ENCODE measurements at places on chromosomes 5 and 9.

GRCh38 chr9:124480621-124480981, 26.6 kb downstream of the NR5A1 start:
- DNase-seq, result no peak

- DNase-seq, result no peak
Observed at GRCh38 chr9:108052431-108053080, 563.0 kb upstream of the KLF4 start.

GRCh38 chr9:36424289-36425055, 24.4 kb upstream of the RNF38 start:
- DNase-seq, result no peak

DNA sequence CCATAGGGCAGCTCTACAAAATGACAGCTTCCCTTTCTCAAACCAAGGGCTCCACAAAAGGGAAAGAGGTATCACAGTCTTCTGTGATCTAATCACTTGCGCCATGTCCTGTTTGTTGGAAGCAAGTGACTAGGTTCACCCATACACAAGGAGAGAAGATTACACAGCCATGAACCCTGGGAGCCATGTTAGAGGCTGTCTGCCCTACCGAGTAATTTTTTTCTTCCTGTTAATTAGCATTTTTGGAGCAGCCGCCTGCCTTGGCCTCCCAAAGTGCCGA, 33.2 kb upstream of the GOLPH3 start:
- no peak for DNase-seq

GRCh38 chr9:108035487-108035886, 545.9 kb upstream of the KLF4 start:
- DNase-seq, result no peak

- no peak for DNase-seq
Observed at GRCh38 chr5:127517110-127517479, 345 bp upstream of the PRRC1 start.

DNA sequence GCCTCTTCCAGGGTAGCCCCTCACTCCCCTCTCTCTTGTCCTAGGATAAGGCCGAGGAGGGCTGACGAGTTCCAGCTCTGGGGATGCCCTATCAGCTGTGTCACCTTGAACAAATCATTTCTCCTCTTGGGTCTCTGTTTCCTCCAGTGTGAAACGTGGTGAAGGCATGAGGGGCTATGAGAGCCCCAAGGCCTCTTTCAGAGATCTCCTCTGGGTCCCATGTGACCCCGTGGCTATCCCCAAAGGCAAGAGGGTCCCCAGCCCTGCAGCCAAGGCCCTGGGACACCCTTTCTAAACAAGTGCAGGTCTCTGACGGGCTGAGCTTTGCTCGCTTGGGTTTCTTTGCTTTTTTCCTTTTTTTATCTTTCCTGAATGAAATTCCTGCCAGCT, 25.5 kb upstream of the SPTLC1 start:
- DNase-seq, result no peak

GRCh38 chr5:84299959-84300358, 84.7 kb downstream of the EDIL3 start:
- DNase-seq, result no peak

GRCh38 chr9:18795947-18796671, 236.9 kb downstream of the SAXO1 start:
- no peak for DNase-seq

- DNase-seq, result no peak
Observed at GRCh38 chr5:107857785-107858184, 187.0 kb upstream of the EFNA5 start.

DNA sequence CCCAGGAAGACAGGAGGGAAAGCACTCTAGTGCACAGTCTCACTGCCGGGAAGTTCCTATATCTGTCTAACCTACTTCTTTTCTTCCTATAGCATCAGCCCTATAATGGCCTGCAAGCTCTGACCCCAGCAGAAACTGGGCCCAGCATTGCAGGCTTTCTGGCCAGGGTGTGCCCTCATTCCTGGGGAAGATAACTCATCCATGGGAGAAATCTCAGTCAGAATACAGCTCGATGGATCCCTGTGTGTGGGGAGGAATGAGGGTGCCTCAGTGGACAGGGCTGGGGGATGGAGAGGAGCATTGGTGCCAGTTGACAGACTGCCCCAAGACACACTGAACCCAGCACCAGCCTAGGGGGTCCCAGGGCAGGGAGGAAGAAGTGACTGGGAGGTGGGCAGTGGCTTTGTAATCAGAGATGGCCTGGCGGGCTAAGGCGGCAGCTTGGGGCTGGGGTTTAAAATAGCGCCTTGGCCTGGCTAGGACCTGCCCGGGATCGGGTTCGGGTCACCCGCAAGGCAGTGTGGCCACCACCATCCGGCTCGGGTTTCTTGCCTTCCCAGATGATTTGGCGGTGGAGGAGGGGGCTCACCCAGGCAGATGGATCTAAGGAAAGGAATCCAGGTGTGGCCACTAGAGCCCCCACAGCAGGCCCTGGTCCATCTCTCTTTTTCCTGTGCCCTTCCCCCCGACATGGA, 7.6 kb upstream of the CXXC5 start:
- no peak for DNase-seq

GRCh38 chr5:44774279-44774880, 34.4 kb upstream of the MRPS30 start:
- peak; percentile 8 for DNase-seq

GRCh38 chr9:87889882-87890252, 7.2 kb downstream of the SPATA31E1 start:
- DNase-seq, result no peak

- no peak for DNase-seq
Observed at GRCh38 chr9:109475526-109475925, 22.6 kb downstream of the PTPN3 start.

- no peak for DNase-seq
Observed at GRCh38 chr9:113513111-113513510, 49.6 kb downstream of the RGS3 start.

DNA sequence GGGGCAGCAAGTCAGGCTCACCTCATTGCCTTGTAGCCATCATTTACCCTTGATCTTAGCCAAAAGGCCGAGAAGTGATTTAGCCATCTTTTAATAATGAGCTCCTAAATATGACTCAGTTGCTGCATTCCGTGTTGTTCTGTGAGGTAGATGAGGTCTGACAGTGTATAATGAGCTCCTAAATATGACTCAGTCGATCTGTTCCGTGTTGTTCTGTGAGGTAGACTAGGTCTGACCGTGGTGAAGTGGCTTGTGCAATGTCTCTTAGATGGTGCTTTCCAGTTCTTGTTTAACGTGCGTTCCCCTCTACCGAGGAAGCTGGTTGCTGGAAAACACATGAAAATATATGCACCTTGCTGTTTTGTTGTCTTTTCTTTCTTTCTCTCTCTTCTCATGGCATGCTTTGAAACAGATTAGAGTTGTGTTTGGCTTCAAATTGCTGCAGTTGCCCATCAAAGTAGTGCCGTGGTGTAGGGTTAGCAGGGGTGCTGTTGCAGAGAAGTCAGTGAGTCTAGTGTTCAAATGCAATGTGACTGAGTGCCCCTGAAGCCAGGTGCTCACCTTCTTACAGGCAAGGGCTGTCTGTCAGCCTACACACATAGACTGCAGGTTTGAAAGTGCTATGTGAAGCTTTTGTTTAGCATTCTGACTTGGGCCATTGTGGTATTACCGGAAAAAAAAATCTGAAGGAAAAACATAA, 118.6 kb downstream of the KDM4C start:
- no peak for DNase-seq

DNA sequence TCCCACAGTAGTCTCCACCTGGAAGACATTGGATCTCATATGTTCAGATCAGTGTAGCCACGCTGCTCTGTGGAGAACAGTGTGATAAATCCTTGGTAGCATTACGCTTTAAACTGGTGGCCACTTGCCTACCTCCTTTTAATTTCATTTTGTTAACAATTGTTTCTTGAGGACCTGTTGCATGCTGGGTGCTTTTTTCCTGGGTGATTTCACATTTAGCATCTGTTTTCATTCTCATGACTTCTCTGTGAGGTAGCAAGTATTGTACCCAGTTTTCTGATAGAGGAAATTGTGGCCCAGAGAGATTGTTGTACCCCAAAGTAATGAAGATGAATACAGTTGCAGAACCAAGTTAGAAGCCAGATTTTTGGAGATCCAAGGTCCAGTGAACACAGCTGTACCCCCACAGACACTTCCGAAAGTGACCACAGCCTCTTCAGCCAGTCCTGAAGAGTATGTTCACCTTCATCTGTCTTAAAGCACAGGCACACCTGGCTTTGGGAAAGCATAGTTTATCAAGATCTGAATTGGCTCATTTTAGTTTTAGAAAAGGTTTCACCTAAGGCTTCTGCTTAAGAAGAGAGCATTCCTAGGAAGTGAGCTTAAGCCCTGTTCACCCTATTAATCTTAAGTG, 75.2 kb downstream of the F2RL2 start:
- DNase-seq, result no peak

GRCh38 chr9:28121366-28121765, 548.1 kb upstream of the C9orf72 start:
- no peak for DNase-seq

DNA sequence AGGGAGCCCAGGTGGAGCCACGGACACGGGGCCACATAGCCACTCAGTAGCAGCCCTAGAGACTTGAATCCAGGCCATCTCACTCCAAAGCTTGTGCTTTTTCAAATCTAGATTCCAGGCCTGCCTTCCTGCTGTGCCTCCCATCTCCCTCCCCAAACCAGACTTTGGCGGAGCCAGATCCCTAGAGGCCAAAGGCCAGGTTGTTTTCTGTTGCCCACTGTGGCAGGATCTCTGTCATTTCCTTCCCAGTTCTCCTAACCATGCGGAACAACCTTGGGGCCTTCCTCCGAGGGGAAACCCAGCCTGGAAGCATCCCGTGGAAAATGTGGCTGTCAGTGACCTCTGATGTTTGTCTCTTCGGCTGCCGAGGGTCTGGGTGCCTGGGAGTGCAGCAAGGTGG, 16.4 kb upstream of the RPS14 start:
- DNase-seq, result no peak

DNA sequence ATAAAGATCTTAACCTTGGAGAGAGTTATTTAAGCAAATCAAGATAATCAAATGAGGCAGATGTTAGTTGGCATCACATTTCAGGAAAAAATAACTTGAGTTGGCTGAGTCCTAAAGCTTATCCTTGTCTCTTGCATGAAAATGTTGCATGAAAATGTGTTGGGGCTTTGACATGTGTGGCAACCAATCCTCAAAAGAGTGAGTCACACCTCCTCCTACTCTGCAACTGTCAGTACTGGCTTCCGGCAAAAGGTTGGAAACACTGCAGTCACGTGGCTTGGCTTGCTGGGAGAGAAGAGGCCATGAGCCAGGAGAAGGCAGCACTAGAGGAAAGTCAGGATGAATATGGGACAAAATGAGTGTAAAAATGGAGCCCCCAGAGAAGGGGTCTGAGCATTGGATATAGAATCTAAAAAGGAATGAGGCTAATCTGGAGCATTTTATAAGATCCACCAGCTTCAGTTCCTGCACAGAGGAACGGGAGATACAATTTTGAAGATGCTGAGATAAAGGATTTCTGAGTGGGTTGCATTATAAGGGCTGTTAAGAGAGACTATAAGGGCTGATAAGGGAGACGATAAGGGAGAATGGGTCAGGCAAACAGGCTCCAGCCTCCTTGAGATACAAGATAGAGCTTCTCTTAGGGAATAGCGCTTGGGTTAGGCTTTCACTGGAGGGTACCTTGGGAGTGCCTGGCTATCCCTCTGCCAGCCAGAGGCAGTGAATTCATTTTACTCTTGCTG, 43.1 kb downstream of the SPATA31D1 start:
- no peak for DNase-seq

GRCh38 chr5:108753331-108753730, 5.6 kb downstream of the FER start:
- DNase-seq, result no peak

DNA sequence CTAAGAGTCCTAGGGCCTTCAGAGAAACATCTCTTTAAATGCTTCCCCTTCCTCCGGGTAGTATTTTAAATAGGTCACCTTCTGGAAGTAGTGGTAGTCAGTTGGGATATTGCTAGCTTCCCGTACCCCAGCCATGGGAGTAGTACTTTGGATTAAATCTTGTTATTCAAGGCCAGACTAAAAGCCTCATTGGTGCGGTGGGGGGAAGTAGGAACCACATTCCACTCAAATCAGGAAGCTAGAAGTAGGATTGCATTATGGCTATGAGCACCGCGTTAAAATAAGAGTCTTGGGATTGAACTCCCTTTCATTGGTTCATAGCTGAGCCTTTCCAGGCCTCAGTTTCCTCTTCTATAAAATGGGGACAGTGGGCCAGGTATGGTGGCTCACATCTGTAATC, 6.7 kb downstream of the KCNIP1 start:
- no peak for DNase-seq
